ENCODE measurements at places on chromosomes 16 and 17.

GRCh38 chr16:78984887-78985464 is 615.6 kb downstream of the MAF start:
- no peak for DNase-seq

DNA sequence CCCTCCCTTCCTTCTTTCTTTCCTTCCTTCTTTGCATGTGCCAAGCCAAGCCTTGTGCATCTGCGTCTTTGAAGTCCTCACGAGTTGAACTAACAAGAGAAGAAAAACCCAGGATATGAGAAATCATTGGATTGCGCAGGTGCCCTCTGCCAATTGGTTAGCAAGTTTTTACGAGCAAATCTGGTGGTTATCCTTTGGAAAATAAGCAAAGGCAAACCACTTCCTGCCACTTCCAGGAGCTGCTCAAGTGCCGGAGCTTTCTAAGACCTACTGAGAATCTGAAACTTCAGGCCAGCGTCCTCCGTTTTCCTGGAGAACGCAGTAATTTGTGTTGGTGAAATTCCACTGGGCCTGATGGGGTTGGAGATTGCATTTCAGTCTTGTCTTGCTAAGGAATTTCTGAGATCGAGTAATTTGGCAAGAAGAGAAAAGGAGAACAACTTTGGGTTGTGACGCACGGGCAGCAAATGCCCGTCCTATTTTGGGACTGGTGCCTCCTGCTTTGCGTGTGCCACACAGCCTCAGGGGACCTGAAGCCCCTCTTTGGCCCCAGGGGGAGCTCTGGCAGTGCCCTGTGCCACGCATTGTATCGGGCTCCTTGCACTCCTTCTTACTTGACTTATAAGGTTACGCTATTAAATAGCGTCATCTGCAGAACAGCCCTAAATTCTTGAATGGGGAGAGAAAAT is 56.4 kb downstream of the CMIP start:
- peak; percentile 83 for DNase-seq

GRCh38 chr16:47175152-47175551 is 31.4 kb upstream of the NETO2 start:
- no peak for DNase-seq

DNA sequence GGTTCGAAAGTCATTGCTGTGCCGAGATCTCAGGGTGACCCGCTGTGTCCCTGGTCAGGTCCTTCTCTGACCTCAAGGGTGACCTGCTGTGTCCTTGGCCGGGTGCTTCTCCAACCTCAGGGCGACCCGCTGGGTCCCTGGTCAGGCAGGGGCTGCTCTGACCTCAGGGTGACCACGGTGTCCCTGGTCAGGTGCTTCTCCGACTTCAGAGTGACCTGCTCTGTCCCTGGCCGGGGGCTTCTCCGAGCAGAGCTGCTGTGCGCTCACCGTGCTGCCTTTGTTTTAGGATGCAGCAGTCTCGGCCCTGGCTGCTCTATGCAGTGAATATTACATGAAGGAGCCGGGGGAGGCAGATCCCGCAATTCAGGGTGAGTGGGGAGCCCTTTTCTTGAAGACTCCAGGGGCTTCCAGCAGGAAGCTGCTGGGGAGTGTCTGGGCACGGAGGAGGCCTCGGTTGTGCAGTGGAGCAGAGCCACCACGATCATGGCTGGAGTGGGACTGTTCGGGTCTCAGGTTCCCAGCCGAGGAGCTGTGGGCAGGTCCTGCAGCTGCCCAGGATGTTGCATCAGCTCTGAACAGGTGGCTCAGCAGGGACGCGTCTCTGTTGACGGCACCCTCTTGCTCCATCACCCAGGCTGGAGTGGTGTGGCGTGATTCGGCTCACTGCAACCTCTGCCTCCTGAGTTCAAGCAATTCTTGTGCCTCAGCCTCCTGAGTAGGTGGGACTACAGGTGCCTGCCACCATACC is 83.7 kb upstream of the ZNF750 start:
- no peak for DNase-seq

DNA sequence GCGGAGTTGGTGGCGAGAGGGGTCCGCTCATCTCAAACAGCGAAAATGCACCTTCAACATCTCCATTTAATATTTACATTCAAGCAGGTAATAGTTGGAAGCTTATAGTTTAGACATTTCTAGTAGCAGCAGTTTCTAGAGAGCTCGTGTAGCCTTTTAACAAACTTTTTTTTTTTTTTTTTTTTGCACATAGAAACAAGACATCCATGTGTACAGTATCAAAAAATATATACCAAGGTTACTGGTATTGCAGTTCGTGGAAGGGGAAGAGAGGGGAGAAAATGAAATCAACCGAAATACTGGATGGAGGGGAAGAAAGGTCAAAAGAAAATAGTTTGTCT is 6.2 kb downstream of the CBX4 start:
- DNase-seq: no peak

- DNase-seq: no peak
Measured at GRCh38 chr16:2756288-2757015, 4.0 kb downstream of the SRRM2 start.

DNA sequence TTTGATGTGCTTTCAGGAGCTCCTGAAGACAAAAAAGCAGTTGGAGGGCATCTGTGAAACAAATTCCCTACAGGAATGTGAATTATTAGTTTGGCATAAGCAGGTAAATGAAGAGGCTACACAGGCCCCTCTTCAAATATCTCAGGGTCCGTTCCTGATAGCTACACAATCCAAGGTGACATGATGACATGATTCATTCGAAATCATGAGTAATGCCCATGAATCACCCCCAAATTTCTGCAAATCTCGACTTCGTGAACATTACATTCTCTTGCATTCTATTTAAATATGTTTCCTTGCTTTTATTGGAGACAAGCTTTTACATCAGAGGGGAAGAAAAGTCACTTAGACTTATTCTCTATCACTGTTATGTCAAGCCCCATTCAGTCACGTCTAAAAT is 22.3 kb downstream of the GAN start:
- no peak for DNase-seq

- DNase-seq: no peak
Measured at GRCh38 chr17:47291242-47291873, 32.4 kb upstream of the EFCAB13 start.

DNA sequence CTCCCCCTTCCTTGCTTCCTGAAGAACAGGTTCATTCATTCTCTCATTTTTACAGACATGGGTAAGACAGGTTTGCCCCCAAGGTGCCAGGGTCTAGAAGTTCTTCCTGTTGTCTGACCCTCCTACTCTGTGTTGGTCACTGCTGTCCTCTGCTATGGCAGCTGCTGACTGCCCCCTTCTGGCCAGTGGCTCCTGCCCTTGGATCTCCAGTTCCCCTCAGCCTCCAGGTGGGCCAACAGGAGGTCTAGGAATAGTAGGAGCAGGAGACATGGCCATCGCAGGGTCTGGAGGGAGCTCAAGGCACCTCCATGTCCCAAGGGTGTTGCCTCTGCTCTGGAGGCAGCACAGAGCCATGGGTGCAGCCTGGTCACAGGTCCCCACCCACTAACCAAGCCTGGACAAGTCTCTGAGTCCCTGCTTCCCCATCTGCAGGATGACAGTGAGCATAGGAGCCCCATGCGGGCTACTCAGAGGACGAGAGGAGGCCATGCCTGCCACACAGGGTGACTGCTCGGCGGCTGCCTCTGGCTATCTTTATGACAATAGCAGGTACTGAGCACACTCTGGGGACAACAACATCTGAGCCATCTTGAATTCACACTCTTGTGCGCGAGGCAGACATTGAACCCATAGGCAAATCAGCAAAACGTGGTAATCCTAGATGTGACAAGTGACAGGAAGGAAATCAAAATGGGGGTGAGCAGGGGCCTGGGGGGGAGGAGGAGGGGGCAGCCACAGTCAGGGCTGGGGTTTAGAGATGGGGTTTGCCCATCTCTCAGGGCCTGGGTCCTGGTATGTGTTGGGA is 27.0 kb upstream of the NXPH3 start:
- DNase-seq: peak; percentile 34

DNA sequence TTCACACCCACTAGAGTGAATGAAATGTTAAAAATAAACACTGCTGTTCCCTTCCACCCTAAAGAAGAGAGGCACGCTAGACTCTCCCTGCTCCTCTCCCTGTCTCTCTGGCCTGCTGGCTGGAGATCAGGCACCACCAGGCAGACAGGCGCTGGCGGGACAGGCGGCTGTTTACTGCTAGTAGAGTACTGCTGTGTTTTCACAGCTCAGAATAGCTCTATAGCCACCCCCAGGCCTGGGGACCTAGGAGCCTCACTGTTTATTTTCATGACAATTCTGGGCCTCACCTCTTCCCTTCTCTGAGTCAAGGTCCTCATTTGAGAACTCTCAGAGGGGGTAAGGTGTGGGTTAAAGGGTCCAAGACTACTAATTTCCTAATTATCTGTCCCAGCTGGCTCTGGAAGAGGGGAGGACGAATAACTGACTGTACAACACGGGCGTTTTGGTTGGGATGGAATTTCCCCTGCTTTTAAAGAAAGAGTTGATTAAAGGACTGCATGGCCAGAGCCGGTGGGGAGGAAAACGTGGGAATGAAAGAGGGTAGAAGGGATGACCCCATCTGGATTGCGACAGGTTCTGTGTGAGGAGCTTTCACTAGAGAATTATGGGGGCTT is 9.0 kb upstream of the G6PC1 start:
- no peak for DNase-seq

GRCh38 chr17:18224387-18225120 is 881 bp upstream of the LLGL1 start:
- DNase-seq: no peak
